GM04504 (cell line): ENCODE measurements at places on chromosomes 2 and 18.

GRCh38 chr2:221423210-221423804, 148.8 kb downstream of the EPHA4 start:
- no peak for DNase-seq

DNA sequence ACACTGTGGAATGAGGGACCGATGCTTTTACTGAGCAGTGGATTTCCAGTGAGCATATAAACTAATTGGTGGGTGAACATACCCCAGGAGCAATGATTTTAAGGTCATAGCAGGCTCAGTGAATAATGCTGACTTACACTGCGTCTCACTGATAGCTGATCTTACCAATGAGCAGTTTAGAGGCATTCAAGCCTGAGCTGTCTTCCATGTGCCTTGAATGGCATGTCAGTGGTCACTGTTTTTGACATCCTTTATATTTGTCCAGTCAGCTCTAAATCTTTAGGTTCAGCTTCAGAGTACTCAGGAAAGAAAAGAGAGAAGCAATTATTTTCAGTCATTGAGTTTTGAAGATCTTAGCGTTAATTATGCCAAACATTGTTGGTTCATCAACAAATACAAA, 88.3 kb downstream of the CAMKMT start:
- no peak for DNase-seq

DNA sequence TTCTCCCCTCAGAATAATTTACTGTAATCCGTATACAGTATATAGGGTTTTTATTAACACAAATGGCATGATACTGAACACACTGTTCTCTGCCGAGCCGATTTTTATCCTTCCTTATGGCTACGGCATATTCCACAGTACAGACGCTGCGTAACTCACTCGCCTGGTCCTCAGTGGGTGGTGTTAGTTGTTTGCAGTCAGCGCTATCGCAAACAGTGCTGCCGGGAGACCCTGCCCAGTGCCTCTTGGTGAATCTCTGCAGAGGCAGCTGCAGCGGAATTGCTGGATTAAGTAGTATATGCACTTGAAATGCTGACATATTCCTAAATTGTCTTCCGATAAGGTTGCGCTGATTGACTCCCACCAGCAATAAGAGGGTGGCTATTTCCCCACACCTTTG, 73.9 kb downstream of the MARCO start:
- DNase-seq, result no peak

GRCh38 chr2:222941510-222942032, 80.7 kb downstream of the ACSL3 start:
- DNase-seq, result no peak

GRCh38 chr2:109178968-109179367, 50.0 kb downstream of the SH3RF3 start:
- DNase-seq, result no peak

DNA sequence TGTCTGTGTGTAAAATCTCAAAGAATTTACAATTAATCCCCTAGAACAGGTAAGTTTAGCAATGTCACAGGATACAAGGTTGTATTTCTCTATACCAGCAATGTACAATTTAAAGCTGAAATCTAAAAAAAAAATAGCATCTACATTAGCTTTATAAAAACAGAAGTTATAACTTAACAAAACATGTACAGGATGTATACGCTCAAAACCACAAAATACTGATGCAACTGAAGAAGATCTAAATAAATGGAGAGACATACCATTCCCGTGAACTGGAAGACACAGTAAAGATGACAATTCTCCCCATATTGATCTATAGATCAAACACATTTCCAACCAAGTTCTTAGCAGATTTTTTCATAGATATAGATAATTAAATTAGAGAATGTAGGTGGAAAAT, 17.5 kb upstream of the RANBP2 start:
- DNase-seq, result no peak

GRCh38 chr2:43314299-43314927, 88.0 kb upstream of the ZFP36L2 start:
- DNase-seq, result no peak

GRCh38 chr2:241609859-241610793, 26.8 kb downstream of the THAP4 start:
- DNase-seq, result peak; percentile 54

DNA sequence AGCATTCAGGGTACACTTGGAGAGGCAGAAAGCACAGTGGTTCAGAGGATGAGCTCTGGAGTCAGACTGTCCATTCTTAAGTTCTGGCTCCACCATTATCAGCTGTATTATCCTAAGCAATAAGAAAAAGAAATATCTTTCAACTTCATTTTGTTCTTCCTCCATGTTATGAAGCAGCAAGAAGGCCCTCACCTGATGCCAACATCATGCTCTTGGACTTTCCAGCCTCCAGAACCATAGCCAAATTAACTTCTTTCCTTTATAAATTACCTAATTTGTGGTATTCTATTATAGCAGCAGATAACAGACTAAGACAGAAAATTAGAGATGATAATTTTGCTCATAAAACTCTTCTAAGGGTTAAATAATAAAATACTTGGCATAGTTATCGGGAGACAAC, 137.1 kb downstream of the RBMS1 start:
- no peak for DNase-seq

DNA sequence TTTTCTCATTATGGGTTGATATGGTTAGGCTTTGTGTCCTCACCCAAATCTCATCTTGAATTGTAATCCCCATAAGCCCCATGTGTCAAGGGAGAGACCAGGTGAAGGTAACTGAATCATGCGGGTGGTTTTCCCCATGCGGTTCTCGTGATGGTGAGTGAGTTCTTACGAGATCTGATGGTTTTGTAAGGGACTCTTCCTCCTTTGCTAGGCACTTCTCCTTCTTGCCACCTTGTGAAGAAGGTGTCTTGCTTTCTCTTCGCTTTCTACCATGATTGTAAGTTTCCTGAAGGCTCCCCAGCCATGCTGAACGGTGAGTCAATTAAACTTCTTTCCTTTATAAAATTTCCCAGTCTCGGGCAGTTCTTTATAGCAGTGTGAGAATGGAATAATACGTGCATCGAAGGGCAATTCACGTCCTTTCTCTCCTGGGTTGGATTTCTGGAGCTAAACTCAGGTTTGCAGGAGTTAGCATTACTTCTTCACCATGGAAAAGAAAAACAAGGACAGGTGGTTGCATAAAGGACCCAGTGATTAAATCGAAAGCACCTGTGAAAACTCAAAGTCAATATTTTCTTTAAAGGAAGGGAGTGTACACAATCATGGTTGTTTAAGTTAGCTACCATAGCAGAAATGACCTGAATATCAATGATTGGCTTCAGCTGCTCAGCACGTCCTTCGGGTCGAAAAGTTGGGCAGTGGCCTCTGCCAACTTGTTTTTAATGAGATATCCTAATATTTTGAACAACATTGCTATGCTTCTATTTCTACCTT, 54.1 kb downstream of the CDC42EP3 start:
- DNase-seq, result no peak

GRCh38 chr2:468648-469336, 180.9 kb upstream of the ALKAL2 start:
- no peak for DNase-seq

DNA sequence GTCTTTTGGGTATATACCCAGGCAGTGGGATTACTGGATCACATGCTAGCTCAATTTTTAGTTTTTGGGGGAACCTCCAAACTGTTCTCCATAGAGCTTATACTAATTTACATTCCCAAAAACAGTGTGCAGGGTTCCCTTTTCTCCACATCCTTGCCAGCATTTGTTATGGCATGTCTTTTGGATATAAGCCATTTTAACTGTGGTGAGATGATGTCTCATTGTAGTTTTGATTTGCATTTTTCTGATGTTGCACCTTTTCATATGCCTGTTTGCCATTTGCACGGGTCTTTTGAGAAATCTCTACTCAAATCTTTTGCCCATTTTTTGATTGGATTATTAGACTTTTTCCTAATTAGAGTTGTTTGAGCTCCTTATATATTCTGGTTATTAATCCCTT, 8.0 kb downstream of the FASTKD1 start:
- no peak for DNase-seq
